Spinal cord (tissue), 10 donors: ENCODE measurements at places on chromosomes 2 and 18. TPM values are rescaled to one million over a fixed set of nuclear protein-coding genes. Genes with fewer than 3 reads are reported as not detected.
A peak's percentile ranks its signal among the peaks of the same experiment; 100 is the strongest.

DNA sequence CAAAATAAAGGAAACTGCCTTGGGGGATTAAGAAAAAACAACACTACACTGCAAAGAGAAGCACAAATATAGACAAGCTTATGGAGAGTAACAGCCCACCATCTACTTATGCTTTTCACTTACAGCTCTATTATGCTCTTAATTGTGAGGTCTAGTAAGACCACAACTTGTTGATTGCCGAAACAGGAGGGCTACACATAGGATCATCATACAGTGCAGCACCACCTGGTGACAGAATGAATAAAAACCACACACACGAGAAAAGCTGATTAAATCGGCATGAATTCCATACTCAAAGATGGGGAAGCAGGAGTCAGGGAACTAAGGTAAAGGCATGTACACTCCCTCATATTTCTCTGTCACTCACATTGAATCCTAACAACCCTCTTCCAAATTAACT, 259.2 kb downstream of the IKZF2 start:
- DNase-seq: peak; percentile 68

DNA sequence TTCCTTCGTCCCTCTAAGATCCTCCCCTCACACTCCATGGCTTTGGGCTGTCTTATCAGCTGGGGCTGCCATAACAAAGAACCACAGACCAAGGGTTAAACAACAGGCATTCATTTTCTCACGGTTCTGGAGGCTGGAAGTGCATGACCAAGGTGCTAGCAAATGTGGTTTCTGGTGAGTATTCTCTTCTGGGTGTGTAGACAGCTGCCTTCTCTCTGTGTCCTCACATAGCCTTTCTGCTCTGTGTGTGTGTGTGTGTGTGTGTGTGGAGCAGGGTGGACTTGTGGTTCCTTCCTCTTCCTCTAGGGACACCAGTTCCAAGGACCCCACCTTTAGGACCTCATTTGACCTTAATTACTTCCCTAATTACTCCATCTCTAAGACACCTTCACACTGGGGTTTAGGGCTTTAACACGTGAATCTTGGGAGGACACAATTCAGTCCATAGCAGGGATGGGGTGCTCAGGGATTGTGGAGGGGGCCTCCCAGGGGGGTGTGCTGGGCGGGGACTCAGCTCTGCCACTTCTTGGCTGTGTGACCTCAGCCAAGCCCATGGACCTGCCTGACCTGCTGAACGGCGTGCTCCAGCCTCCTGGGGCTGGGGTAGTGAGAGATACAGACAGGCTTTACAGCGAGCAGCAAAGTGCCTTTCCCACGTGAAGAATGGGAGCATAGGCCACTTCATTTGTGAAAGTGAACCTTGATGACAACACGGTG, 38.0 kb downstream of the ACKR3 start:
- DNase-seq: no peak

DNA sequence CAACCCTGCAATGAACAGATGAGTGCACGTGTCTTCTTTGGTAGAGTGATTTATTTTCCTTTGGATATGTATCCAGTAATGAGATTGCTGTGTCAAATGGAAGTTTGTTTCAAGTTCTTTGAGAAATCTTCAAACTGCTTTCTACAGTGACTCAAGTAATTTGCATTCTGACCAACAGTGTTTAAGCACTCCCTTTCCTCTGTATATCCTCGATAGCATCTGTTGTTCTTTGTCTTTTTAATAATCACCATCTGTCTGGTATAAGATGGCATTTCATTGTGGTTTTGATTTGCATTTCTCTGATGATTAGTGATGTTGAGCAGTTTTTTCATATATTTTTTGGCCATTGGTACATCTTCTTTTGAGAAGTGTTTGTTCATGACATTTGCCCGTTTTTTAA, 1608.3 kb upstream of the ZEB2 start:
- no peak for DNase-seq

- no peak for DNase-seq
Observed at GRCh38 chr2:208195531-208195930, 5.7 kb upstream of the C2orf80 start.

GRCh38 chr2:190636361-190636760, 12.5 kb upstream of the NAB1 start:
- no peak for DNase-seq

DNA sequence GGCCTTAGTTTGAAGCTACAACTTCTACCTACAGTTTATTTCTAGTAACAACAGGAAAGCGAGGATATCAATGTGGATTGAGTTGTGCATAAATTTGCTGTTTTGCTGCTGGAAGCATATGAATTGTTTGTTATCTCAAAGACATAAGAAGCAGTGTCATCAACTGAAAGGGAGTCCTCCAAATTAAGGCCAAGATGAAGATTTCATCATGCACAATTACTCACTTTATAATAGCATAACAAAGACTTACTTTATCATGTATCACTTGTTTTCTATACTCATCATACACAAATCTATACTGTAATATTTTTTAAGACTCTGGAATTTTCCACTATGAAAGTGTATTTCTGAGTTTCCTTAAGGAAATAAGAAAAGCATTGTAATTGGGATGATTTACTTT, 136.1 kb upstream of the FANCL start:
- DNase-seq: no peak

- no peak for DNase-seq
Observed at GRCh38 chr2:230787101-230787500, 74.5 kb downstream of the CAB39 start.

- DNase-seq: no peak
Observed at GRCh38 chr2:88999365-88999764, 307.9 kb downstream of the RPIA start.

- no peak for DNase-seq
Observed at GRCh38 chr2:196331851-196332250, 160.5 kb upstream of the STK17B start.

GRCh38 chr2:41621563-41621962, 426.3 kb upstream of the PKDCC start:
- DNase-seq: no peak

GRCh38 chr18:10860382-10860781, 289.0 kb downstream of the PIEZO2 start:
- DNase-seq: no peak

- no peak for DNase-seq
Observed at GRCh38 chr2:162327134-162327769, 8.8 kb upstream of the IFIH1 start.

DNA sequence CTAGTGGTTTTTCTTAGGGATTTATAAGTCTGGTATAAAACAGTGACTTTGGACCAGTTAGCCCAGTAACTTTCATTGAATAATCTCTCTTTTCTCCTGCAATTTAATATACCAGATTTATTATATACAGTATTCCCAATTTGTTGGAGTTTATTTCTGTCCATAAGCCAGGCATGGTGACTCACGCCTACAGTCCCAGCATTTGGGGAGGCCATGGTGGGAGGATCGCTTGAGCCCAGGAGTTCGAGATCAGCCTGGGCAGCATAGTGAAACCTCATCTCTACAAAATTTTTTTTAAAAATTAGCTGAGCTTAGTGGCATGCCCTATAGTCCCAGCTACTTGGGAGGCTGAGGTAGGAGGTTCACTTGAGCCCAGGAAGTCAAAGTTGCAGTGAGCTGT, 26.7 kb downstream of the CNNM4 start:
- DNase-seq: no peak

GRCh38 chr18:75053028-75053629, 155.8 kb downstream of the PTGR3 start:
- no peak for DNase-seq

DNA sequence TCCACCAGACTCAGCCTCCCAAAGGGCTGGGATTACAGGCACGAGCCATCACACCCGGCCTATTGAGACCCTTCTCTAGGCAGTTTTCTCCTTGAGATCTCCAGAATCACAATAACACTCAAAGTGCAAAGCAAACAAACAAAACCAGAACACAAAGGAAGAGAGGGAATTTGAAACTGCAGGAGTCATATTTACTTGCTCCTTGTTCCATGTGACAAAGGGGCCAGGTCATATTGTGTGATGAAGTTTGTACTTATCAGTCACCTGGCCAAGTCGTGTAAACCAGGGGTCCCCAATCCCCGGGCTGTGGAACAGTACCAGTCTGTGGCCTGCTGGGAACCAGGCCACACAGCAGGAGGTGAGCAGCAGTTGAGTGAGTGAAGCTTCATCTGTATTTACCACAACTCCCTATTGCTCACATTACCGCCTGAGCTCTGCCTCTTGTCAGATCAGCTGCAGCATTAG, 26.5 kb downstream of the SCYGR8 start:
- no peak for DNase-seq

- no peak for DNase-seq
Observed at GRCh38 chr2:18123211-18123570, 244.7 kb downstream of the KCNS3 start.

- DNase-seq: no peak
Observed at GRCh38 chr2:150974234-150974633, 287.4 kb downstream of the RBM43 start.

DNA sequence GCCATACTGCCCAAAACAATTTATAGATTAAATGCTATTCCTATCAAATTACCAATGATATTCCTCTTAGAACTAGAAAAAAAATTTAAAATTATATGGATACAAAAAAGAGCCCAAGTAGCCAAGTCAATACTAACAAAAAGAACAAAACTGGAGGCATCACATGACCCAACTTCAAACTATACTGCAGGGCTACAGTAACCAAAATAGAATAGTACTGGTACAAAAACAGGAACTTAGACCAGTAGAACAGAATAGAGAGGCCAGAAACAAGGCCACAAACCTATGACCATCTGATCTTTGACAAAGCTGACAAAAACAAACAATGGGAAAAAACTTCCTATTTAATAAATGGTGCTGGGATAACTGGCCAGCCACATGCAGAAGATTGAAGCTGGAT, 86.1 kb upstream of the KYNU start:
- no peak for DNase-seq

GRCh38 chr2:17084877-17085276, 419.2 kb upstream of the CYRIA start:
- no peak for DNase-seq

GRCh38 chr2:18787726-18788125, 198.4 kb upstream of the NT5C1B start:
- DNase-seq: no peak

DNA sequence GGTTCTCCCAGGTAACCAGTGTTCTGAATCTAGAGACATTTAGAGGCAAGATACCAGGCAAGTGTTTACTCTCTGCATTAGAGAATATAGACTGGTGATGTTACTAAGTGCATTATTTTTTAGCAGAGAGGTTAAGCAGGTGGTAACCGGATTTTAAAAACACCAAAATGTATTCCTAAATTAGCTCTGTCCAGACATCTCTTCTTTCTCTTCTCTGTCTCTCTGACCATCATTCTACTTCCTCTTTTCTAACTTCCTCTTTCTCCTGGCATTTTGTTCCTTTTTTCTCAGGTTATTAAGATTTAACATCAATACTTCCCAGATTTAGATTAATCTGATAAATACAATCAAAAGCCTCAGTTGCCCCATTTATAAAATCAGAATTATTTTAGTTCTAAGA, 31.7 kb upstream of the DYNC1I2 start:
- DNase-seq: no peak

DNA sequence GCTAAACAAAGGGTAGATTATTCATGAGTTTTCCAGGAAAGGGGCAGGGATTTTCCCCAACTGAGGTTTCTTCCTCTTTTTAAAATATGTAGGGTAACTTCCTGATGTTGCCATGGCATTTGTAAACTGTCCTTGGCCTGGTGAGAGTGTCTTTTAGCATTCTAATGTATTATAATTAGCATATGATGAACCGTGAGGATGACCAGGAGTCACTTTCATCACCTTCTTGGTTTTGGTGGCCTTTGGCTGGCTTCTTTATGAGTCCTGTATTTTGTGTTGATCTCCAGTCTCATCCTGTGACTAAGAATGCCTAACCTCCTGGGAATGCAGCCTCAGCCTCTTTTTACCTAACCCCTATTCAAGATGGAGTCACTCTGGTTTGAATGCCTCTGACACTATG, 391.0 kb upstream of the LINC00305 start:
- no peak for DNase-seq

DNA sequence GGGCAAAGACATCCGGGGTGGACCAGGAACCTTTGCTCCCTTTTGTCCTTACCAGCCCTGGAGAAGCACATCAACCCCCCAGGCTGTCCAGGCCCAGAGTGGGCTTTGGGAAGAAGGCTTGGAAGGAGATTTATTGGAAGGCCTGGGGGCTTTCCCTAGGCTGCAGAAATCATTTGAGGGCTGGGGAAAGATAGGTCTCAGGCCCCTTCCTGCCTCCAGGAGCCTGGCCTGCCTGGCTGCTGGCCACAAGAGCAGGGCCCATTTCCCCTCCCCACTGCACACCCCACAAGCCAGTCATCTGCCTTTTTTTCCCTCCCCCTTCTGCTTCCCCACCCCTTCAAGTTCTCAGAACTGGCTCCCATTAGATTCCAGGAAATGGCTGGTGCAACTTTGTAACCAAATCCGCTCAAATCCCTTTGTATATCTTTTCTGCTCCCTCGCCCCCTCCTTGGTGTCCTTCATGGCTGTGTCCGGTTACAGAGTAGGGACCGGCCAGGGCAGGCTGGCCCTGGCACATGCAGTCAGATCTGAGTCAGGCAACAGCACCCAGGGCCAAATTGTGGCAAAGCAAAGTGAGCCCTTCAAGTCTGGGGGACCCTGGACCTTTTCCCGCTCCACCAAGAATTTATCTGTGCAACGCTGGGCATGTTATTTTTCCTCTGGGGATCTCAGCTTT, 20.8 kb upstream of the TNP1 start:
- no peak for DNase-seq

- no peak for DNase-seq
Observed at GRCh38 chr2:96530474-96531357, 5.8 kb upstream of the ARID5A start.

GRCh38 chr2:202038471-202039277, 5.0 kb downstream of the FZD7 start:
- peak; percentile 26 for DNase-seq

DNA sequence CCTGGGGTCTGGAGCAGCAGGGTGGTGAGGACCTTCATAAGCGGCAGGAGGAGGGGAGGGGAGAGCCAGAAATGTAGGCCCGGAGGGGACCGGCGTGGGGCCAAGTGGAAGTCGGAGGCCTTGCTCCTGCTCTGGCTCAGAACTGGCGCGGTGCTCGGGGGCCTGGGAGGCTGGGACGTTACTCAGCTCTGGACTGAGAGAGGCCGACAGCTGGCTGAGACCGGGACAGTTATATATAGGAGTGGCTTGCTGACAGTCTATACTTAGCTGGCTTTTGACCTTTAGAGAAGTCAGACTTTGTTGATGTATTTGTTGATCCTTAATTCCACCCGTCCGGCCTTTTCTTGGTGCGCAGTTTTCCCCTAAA, 15.7 kb downstream of the IGFBP5 start:
- no peak for DNase-seq

- DNase-seq: no peak
Observed at GRCh38 chr2:96870626-96871255, 861 bp upstream of the SEMA4C start.

GRCh38 chr2:170361090-170361936, 183.4 kb downstream of the MYO3B start:
- DNase-seq: peak; percentile 62

Gene AFF3
- 31.5 TPM for polyA plus RNA-seq

Gene AQP12A
- 0.62 TPM for polyA plus RNA-seq

Gene TMEM247
- not detected for polyA plus RNA-seq

Gene UGT1A4
- polyA plus RNA-seq: not detected

Gene CPLX4
- polyA plus RNA-seq: 0.35 TPM

Gene MROH2A
- 0.12 TPM for polyA plus RNA-seq

Gene SFXN5
- polyA plus RNA-seq: 73.9 TPM

Gene EMX1
- polyA plus RNA-seq: 0.39 TPM

Gene SP5
- polyA plus RNA-seq: 1.7 TPM

Gene CD226
- 1.2 TPM for polyA plus RNA-seq

Gene CD207
- polyA plus RNA-seq: not detected

Gene UGT1A8
- polyA plus RNA-seq: not detected

Gene CD302
- polyA plus RNA-seq: 9.4 TPM

Gene ZAP70
- 2.1 TPM for polyA plus RNA-seq

Gene ADAM17
- 39.6 TPM for polyA plus RNA-seq

Gene PROC
- 7.0 TPM for polyA plus RNA-seq

Gene VIT
- polyA plus RNA-seq: not detected

Gene LIMS4
- polyA plus RNA-seq: 0.93 TPM

Gene CKAP2L
- polyA plus RNA-seq: 6.0 TPM
